A172 (cell line): ENCODE measurements at places on chromosomes 13 and 19. TPM values are rescaled to one million over a fixed set of nuclear protein-coding genes. Genes with fewer than 3 reads are reported as not detected.

The SLITRK5 gene
- 0.57 and 0.69 TPM in 2 replicates for total RNA-seq

The REEP6 gene
- 4.1 and 4.3 TPM in 2 replicates for total RNA-seq

The TMEM255B gene
- total RNA-seq: 1.8 and 2.3 TPM in 2 replicates

The TGDS gene
- 15.1 and 23.8 TPM in 2 replicates for total RNA-seq

The GJB2 gene
- 0.45 and 0.65 TPM in 2 replicates for total RNA-seq

The GNG7 gene
- 0.38 and 1.1 TPM in 2 replicates for total RNA-seq

The ZNF813 gene
- total RNA-seq: 2.1 and 2.7 TPM in 2 replicates

The SIGLEC5 gene
- total RNA-seq: not detected in 2 replicates

The ZNF527 gene
- total RNA-seq: 3.4 and 8.0 TPM in 2 replicates

The SHANK1 gene
- total RNA-seq: 0.40 and 0.48 TPM in 2 replicates

The WDR62 gene
- total RNA-seq: 19.5 and 24.5 TPM in 2 replicates

The LILRA1 gene
- total RNA-seq: not detected in 2 replicates

The FUT3 gene
- total RNA-seq: not detected in 2 replicates

The UBE2L5 gene
- not detected in 2 replicates for total RNA-seq

The CPB2 gene
- not detected in 2 replicates for total RNA-seq

The ZNF600 gene
- total RNA-seq: 0.12 TPM in 1 of 2 replicates, not detected in the other

The ZNF729 gene
- not detected in 2 replicates for total RNA-seq

The NDUFA3 gene
- total RNA-seq: 79.7 and 156 TPM in 2 replicates

The SPACA4 gene
- total RNA-seq: not detected in 2 replicates

The ICAM4 gene
- 0.09 and 0.24 TPM in 2 replicates for total RNA-seq

The TMC4 gene
- total RNA-seq: not detected in 2 replicates

The MCEMP1 gene
- not detected in 2 replicates for total RNA-seq

The MBOAT7 gene
- 405 and 408 TPM in 2 replicates for total RNA-seq

The IRGC gene
- total RNA-seq: not detected in 2 replicates

The KLC3 gene
- not detected in 2 replicates for total RNA-seq

The RASGRP4 gene
- total RNA-seq: not detected in 2 replicates

The PSG6 gene
- total RNA-seq: not detected in 2 replicates

The SHC2 gene
- 12.5 and 19.6 TPM in 2 replicates for total RNA-seq

The PEX11G gene
- 3.0 and 6.7 TPM in 2 replicates for total RNA-seq

The OR7A17 gene
- total RNA-seq: not detected in 2 replicates

The TTYH1 gene
- not detected in 2 replicates for total RNA-seq

The PDX1 gene
- 0.22 TPM in 1 of 2 replicates, not detected in the other for total RNA-seq

The TRPC4 gene
- total RNA-seq: 0.26 and 0.46 TPM in 2 replicates

The FXYD3 gene
- total RNA-seq: 4.8 TPM in 1 of 2 replicates, not detected in the other

The CGB7 gene
- 0.43 and 1.4 TPM in 2 replicates for total RNA-seq

The ICAM5 gene
- total RNA-seq: 0.19 and 0.53 TPM in 2 replicates

The ADM5 gene
- 2.7 and 3.2 TPM in 2 replicates for total RNA-seq

The SIGLEC9 gene
- 0.43 TPM in 1 of 2 replicates, not detected in the other for total RNA-seq

The ZNF699 gene
- total RNA-seq: 8.9 and 13.8 TPM in 2 replicates

The FGF21 gene
- total RNA-seq: not detected in 2 replicates

The LPAR6 gene
- 6.0 and 6.5 TPM in 2 replicates for total RNA-seq

The RASL11A gene
- 4.0 and 5.3 TPM in 2 replicates for total RNA-seq

The LHB gene
- not detected in 2 replicates for total RNA-seq

The A1BG gene
- total RNA-seq: 10.7 and 47.6 TPM in 2 replicates

The PRRG2 gene
- 0.43 and 0.79 TPM in 2 replicates for total RNA-seq

The EMP3 gene
- 67.5 and 98.5 TPM in 2 replicates for total RNA-seq

The EEF1AKMT1 gene
- total RNA-seq: 10.7 and 16.8 TPM in 2 replicates

The OR7A5 gene
- total RNA-seq: not detected in 2 replicates

The HIPK4 gene
- 0.38 TPM in 1 of 2 replicates, not detected in the other for total RNA-seq

The ZNF112 gene
- total RNA-seq: 8.3 and 9.5 TPM in 2 replicates

The SERP2 gene
- not detected in 2 replicates for total RNA-seq

The RFXAP gene
- 1.3 and 1.5 TPM in 2 replicates for total RNA-seq

The METTL21C gene
- not detected in 2 replicates for total RNA-seq

The TPRX1 gene
- not detected in 2 replicates for total RNA-seq
